Caudate nucleus (tissue), 63 donors: ENCODE measurements at places on chromosomes 6 and 20.
A peak's percentile ranks its signal among the peaks of the same experiment; 100 is the strongest.

GRCh38 chr6:56708810-56709597 is 66.3 kb upstream of the DST start:
- no peak for DNase-seq

DNA sequence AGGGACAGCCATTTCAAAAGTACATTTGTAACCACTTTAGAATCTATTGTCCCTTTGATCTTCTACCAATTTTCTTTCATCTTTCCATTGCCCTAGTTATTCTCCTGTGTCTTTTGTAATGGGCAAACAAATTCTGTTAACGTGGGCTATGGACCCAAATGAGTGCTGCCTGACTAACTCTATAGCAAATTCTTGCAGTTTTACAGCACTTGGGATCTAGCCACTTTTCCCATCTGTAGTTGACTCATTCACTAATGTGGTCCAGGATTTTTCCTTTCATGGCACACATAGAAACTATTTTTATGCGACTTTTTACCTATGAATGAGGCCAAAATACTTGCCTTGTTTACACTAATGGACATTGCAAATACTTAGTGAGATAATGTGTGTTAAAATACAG is 52.0 kb downstream of the GRIK2 start:
- DNase-seq, result no peak

- DNase-seq, result peak; percentile 38
These were observed 38.7 kb downstream of the GNAS start for GRCh38 chr20:58891086-58891717.

DNA sequence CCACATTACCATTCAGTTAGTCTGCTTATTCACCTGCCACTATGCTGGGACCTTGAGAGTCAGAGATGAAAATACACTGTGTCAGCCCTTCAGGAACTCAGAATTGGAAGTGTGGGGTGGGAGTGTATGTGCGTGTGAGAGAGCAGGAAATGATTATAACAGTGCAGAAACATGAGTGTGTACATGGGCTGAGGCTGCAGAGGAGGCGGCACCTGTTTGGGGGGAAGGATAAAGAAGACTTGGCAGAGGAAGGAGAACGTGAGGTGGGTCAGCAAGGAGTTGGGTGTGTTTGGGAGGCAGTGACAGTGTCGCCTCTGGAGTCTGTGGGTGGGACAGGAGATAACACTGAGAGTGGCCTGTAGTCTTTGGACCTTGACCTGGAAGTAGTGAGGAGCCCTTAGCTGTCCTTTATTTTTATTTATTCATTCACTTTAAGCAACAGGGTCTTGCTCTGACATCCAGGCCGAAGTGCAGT is 3.1 kb downstream of the CHMP4B start:
- DNase-seq, result no peak

GRCh38 chr6:25147223-25147622 is 132.0 kb upstream of the CARMIL1 start:
- DNase-seq, result no peak

- DNase-seq, result no peak
These were observed 36.6 kb upstream of the F13A1 start for GRCh38 chr6:6357032-6357431.

GRCh38 chr20:63288581-63289251 is 4.3 kb upstream of the COL20A1 start:
- DNase-seq, result no peak

GRCh38 chr20:44967207-44967807 is 995 bp downstream of the STK4 start:
- DNase-seq, result no peak

GRCh38 chr20:46523696-46524328 is 10.5 kb upstream of the ZNF334 start:
- no peak for DNase-seq

GRCh38 chr20:56987986-56988385 is 278.5 kb downstream of the BMP7 start:
- no peak for DNase-seq

DNA sequence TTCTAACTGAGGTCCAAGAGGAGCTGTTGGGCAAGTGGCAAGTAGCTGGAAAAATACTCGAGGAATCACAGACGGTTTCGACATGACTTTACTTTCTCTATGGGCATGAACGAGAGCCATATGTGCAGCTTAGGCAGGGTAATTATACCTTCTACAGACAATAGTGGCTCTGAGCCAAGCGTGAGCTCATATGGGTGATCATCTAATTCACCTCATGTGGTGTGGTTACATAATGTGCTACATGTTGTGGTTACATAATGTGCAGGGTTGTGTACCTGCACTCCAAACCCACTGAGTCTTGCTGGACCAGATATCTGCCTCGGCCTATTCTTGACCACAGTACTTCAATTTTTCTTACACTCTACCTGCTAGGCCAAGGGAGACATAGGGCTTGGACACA is 771.7 kb upstream of the EYS start:
- DNase-seq, result no peak

DNA sequence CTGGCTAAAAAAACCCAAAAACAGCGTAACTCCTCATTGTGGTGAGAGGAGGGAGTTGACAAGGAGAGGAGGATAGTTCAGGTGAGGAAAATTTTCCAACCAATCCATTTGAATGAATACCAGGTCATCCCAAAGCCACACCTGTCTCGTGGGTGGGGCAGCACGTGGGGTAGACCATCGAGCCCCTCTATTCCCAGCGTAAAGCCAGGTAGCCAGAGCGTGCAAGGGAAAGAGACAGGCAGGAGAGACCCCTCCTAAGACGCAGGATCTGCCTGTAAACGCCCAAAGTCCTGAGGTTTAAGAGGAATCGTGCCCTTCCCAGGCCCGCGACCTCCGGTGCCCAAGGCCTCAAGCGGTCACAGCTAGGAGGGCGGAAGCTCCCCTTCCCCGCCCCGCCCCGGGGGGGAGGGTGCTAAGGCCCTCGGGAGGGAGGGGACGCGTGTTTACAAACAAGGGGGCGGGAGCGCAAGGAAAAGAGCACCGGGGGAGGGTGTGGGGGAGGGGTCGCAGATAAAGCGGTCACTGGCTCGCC is 712 bp downstream of the RXRB start:
- DNase-seq, result no peak

GRCh38 chr6:146543940-146544615 is 445 bp downstream of the RAB32 start:
- DNase-seq, result peak; percentile 56

GRCh38 chr6:44110005-44110676 is 17.1 kb downstream of the MRPL14 start:
- DNase-seq, result no peak

DNA sequence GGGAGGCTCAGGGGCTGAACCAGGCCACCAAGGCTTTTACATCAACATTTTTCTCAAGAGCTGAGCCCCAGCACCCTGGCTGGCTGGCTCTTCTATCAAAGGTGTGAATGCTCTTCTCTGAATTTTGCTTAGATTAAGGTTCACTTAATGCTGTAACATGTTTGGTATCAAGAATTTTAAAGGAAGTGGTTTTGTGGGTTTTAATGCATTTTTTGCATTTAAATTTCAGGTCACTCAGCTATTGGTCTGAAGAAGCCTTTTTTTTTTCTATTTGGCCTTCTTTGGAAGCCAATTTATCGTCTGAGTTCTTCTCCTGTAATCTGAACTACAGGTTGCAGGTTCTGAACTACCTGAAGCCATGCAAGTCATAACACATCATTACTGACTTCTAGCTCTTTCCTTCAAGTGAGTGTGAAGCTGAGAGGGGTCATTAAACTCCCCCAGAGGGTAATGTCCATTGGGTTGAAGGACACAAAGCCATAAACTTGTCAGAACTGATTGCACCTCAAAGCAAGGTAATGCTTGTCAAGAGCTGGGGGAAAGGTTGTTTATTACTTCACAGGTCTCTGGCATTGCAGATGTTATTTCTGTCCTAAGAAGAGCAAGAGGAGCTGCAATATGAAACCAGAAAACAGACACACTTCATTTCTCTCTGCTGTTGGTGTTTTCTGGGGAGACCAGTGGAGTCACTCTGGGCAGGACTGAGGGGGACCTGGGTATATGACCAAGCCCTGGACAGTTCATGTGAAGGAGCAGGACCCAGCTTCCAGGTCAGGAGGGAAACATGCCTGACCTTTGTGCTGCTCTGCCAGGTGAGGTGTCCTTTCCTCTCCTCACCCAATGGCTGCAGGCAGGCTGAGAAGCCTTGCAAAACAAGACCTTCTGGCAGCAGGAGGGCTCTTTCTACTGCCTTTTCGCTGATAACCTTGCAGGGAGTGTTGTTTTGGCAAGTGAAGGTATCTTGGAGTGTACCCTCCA is 26.1 kb upstream of the NEDD9 start:
- DNase-seq, result no peak

GRCh38 chr6:51118792-51119191 is 300.1 kb downstream of the TFAP2B start:
- DNase-seq, result no peak

- DNase-seq, result no peak
These were observed 184.1 kb downstream of the TMEM242 start for GRCh38 chr6:157139054-157139708.

- DNase-seq, result peak; percentile 62
These were observed 121.2 kb upstream of the LAMP5 start for GRCh38 chr20:9392892-9393857.

- no peak for DNase-seq
These were observed 24.6 kb downstream of the HBS1L start for GRCh38 chr6:135030056-135030473.

DNA sequence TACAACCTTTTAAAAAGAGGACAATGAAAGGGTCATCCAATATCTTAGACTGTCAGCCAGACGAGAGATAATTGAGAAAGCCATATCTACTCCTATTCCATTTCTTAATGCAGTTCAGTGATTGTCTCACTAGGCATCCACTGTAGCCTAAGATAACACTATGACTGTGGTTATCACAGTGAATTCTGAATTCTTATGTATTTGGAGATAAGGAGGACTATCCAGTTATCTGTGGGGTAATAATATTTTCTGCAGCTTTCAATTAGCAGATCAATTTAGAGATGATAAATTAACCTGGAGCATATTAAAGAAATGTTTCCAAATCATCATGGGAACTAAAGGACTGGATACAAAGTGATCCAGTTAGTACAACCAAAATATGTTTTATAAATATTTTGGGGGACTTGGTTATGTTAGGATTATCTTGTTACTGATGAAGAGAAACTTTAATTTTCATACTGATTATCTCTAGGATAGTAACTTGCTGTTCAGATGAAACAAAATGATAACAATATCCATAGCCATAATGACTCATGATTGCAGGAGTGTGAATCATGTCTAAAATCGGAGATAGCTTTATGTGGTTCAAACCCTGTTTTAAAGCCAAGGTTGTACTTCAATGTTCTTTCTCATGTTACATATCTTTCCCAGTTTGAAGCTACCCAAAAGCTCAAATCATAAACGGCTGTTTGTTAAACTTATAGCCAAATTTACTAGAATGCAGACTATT is 1152.0 kb downstream of the HACE1 start:
- no peak for DNase-seq

GRCh38 chr6:26321005-26321404 is 44.0 kb upstream of the BTN3A2 start:
- DNase-seq, result no peak

DNA sequence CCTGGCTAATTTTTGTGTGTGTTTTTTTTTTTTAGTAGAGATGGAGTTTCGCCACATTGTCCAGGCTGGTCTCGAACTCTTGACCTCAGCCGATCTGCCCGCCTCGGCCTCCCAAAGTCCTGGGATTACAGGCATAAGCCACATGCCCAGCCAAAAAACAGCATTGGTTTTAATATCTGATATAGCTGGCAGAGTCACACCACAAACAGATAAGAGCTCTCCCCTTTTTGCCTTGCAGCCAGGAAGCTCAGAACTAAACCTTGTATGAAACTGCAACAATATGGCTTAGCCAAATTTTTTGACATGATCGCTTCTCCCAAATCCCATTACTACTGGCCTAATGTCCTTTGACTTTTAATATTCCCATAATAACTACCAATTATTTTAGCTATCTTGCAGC is 4.9 kb downstream of the ACOT8 start:
- DNase-seq, result no peak

- DNase-seq, result no peak
These were observed 156.2 kb downstream of the BTBD9 start for GRCh38 chr6:38483526-38483925.

- DNase-seq, result no peak
These were observed 41.0 kb downstream of the UQCC1 start for GRCh38 chr20:35370751-35371150.

DNA sequence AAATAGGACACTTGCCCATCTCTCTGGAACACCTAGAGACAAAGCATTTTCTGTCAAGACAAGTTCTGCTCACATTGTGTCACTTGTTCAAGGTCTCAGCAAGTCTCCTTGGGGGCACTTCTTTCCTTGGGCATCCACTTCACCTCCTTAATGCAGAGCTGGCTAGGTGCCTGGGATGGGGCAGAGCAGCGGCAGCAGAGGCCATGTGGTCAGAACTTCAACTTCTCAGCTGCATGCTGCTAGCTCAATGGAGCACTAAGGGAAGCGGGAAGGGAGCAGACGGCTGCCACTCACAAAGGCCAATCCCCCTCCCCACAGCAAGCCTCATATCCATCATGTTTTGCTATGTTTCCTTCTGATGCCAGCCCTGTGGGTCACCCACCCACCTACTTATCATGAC is 31.5 kb downstream of the NEDD9 start:
- no peak for DNase-seq

GRCh38 chr6:143707697-143708096 is 29.9 kb downstream of the PHACTR2 start:
- no peak for DNase-seq

DNA sequence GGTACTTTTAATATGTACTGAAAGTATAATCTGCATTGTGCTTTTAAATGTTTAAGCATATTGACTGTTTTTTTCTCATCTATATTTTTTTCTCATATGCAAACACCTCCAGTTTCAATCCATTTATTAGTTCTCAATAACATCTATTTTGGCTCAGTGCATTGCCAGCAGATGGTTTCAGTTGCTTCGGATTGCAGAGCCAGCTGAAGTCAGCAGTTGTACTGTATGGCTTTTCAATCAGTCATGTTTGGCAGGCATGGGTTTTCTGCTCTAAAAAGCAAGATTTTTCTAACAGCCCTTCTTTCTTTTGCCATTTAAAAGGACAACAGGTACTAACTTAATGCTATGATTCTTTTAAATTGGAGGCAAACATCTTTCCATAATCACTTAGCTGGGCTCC is 121.2 kb downstream of the CD109 start:
- DNase-seq, result no peak

- no peak for DNase-seq
These were observed 482.3 kb downstream of the LMBRD1 start for GRCh38 chr6:69314531-69314930.

DNA sequence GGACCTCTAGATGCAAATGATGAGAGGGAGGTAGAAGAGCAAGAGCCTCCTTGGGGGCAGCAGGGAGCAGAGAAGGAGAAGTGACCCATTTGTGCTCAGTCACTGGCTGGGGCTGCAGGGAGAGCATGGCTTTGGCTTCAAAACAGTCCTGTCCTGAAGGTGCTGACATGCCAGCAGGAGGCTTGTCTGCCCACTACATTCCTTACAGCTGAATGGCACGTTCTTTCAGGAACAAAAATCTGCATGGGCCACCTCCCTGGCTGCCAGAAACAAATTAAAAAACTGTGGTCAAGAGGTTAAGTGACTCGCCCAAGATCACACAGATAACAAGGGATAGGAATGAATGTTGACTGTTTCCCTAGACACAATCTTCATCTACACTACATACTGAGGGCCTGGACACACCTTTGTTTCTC is 188.8 kb downstream of the HIVEP2 start:
- no peak for DNase-seq

- DNase-seq, result peak; percentile 44
These were observed 42.0 kb downstream of the BCAS1 start for GRCh38 chr20:54028276-54029011.

GRCh38 chr6:139515511-139515910 is 141.1 kb upstream of the CITED2 start:
- DNase-seq, result no peak
